ENCODE measurements at places on chromosomes 7 and 10.
A peak's percentile ranks its signal among the peaks of the same experiment; 100 is the strongest.

GRCh38 chr10:36675458-36675880, 449.9 kb upstream of the ANKRD30A start:
- no peak for DNase-seq

- no peak for DNase-seq
Measured at GRCh38 chr10:112724404-112724991, 225.5 kb upstream of the TCF7L2 start.

DNA sequence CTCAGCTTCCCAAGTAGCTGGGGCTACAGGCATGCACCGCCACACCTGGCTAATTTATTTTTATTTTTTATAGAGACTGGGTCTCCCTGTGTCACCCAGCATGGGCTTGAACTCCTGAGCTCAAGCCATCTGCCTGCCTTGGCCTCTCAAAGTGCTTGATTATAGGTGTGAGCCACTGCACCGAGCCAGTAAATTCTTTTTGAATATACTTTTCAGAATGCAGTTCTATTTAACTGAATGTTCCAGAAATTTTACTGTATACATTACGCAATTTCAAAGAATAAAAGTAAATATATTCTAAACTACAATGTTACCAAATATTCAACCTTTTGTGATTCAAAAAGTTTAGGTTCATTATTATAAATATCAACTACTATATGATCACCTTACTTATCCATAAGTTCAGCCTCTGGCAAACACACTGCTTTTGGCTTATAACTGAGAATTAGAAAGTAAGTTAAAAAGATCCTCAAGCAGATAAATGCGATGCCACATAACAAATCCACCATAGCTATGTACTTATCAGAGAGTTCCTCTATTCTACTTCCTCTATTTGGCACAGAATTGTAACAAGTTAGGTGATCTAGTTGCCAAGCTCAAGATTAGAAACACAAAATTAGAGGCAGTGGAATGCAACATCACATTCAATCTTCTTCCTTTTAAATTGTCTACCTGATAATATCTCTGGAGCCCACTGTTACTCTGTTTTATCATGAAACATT, 118.2 kb downstream of the ANK3 start:
- no peak for DNase-seq

GRCh38 chr7:149093228-149093627, 2.7 kb upstream of the ZNF786 start:
- no peak for DNase-seq

- no peak for DNase-seq
Measured at GRCh38 chr7:37018954-37019353, 294.7 kb upstream of the AOAH start.

DNA sequence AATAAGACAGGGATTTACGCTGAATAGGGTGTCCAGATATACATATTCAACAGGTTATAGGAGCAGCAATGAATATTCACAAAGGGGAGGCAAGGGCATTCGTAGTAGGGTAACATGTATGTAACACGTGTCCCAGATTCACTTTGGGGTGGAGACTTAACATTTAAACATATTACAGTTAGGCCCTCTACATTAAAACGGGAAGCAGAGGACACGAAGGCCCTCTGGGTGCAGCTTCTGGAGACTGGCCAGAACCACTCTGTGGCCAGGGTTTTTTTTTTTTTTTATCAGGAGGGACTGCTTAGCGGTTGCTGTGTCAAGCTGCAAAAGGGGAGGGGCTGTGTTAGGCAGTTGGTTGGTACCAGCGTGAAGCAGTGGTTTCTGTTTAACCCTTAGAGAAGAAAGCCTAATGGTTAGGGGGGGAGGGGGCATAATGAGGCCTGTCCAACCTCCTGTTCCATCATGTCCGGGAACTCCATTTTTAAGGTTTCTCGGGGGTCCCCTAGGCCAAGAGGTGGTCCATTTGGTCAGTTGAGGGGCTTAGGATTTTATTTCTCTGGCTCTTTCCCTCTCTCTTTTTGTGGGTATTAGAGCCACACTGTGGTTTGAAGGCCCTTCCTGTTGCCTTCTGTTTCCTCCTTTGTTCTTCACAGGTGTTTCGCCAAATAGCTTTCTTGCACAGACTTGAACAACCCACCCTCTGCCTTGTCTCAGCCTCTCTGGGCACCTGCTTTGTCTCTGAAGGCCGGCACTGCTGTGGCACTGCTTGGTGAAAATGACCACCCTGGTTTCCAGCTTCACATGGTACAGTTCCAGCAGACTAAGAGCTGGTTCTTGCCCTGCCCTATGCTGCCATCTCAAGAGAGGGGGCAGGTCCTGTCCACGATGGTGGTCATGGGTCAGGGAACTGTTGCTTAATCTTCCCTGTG, 26.4 kb downstream of the PRF1 start:
- peak; percentile 17 for DNase-seq

- DNase-seq: no peak
Measured at GRCh38 chr7:73512018-73512780, 9.9 kb downstream of the BAZ1B start.

DNA sequence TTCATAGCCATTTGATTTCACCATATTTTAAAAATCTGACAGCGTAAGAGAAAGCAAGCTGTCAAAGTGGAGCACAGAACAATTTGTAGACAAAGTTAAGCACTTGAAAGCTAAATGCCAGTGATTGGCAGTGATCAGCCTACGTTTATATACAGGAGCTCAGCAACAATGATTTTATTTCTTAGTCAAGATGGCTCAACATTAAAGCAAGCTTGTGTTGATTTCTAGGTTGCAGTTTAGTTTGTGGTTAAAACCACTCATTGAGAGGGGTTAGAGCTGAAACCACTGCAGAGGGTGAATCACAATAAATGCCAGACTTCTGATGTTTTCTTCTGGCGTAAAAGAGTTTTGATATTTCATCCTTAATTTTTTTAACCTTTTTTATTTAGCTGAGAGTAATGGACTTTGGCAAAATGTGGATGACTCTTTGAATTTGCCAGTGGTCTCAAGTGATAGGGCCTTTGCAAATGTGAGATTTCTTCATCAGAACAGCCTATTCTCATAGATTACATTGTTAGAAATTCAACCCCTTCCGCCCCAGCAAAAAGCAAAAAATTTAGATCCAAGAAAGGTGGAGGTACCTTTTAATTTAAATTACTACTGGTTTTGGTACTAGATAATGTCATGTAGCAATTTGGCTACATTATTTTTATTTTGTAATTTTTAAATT, 73.8 kb downstream of the SHOC2 start:
- no peak for DNase-seq

GRCh38 chr10:47230482-47230881, 69.5 kb upstream of the GDF10 start:
- no peak for DNase-seq

DNA sequence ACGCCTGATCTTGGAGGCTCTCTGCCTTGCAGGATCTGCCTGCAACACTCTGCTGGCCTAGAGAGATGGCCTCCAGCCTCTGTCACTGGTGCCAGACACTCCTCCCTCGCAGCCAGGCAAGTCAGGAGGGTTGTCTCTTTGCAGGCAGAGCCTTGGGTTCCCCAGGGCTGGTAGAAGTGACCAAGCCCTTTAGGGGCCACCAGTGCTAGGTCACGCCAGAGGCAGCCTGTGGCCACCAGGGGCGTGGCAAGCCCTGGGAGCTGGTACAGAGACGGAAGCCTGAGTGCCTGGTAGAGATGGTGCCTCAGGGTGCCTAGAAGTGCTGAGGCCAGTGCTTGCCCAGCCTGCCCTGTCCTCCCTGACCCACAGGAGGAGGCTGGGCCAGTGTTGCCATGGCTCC, 9.1 kb downstream of the ADCYAP1R1 start:
- DNase-seq: no peak

- DNase-seq: no peak
Measured at GRCh38 chr10:14621037-14621436, 153.7 kb downstream of the FAM107B start.

GRCh38 chr7:75650062-75650461, 88.7 kb downstream of the HIP1 start:
- DNase-seq: no peak

DNA sequence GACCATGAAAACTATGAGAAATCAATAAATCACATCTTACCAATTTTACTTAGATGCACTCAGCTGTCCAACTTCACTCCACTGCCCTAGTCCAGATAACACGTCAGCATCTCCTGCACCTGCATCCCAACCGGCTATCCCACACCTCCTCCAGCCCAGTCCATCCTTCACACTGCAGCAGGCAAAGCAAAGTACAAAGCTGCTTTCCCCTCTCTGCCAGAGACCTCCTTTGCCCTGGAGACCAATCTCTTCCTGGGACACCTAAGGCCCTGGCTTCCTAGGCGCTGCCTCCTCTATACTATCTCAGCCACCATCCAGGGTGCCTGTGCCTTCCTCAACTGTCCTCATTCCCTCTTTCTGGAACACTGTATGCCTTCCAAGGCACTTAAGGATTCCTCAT, 90.3 kb upstream of the DDC start:
- no peak for DNase-seq

DNA sequence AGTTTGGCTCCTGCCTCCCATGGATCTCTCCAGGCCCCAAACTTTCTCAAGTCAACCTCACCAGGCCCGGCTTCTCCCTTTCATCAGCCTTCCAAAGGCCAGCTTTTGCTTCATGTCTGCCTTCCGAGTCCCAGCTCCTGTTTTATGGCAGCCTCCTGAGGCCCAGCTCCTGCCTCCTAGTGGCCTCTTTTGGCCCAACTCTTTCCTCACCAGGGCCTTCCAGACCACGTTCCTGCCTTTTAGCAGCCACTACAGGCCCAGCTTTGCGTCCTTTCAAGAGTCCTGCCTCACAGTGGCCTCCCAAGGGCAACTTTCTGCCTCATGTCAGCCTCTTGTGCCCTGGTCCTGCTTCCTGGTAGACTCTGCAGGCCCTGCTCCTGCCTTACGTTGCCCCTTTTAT, 15.3 kb upstream of the TMEM248 start:
- DNase-seq: no peak

GRCh38 chr7:116208919-116209318, 1.4 kb upstream of the TES start:
- DNase-seq: no peak

GRCh38 chr7:2431260-2431867, 28.0 kb downstream of the CHST12 start:
- DNase-seq: no peak

- peak; percentile 44 for DNase-seq
Measured at GRCh38 chr10:3192856-3193635, 20.5 kb upstream of the PITRM1 start.

DNA sequence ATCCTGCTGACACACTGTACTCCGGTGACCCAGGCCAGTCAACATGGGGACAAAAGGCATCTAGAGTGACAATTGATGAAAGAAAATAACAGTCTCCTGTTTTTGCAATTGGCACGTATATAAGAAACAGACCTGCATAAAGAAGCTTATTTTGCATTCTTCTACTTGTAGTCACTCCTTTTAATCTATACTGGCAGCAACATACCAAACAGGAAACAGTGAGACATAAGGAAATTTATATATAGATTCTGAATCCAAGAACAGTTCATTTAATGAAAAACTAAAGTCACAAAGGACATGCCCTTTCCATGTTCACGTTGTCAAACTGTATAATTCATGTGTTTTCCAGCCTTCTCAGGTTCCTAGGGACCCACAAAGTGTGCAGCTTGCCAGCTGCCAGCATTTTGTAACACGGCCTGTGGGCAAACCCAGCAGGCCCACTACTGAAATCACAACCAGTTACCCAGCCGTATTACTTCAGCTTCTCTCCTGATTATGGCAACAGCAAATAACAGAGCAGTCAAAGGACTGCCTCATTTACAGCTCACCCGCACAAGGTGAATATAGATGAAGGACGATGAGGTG, 72.3 kb downstream of the AMPH start:
- DNase-seq: no peak

GRCh38 chr7:127872122-127872521, 159.1 kb downstream of the LRRC4 start:
- no peak for DNase-seq

DNA sequence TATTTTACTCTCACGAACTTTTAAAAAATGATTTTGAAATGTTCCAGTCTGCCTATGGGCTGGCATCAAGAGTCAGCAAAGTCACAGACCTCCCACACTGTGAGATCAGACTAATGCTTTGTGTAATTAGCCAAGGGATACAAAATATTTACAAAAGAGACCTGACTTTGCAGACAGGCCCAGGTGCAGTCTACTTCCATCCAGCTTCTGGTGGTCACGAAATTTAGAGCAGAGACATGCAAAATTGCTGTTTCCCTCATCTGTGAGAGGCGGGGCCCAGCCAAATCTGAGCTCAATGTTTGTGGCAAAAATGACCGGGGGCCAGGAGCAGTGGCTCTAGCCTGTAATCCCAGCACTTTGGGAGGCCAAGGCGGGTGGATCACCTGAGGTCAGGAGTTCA, 82.5 kb upstream of the PITRM1 start:
- DNase-seq: no peak

DNA sequence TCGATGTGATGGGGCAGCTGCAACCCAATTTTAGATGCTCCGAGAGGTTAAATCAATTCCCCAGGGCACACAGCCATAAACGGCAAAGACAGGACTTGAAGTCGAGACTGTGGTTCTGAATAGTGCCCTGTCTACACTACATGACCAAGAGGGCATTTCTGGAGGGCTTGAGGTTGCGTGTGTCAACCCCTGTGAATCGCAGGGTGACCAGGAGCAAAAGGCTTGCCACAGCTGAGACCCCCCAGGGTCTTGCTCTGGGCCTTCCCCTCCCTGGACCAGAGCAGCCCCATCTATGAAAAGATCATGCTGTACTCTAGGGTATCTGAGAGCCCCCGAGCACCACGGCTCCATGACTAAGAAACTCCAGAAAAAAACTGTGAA, 26.8 kb upstream of the RASGEF1A start:
- DNase-seq: no peak

DNA sequence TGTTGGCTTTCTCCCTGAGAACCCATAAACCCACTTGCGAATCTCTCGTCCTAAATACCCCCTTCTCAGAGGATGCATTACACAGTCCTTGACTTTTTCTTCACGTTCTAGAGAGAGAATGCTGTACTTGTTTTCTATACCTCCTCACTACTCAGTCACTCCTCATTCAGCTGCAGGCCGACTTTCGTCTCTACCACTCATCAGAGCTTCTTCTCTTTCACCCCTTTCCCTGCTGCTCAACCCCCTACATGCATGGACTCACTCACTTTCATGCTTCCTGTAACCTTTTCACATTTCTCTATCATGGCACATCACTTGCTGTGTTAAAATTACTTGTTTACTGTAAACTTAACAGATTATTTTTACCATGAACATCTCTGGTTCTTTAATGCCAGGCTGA, 19.8 kb downstream of the MDFIC start:
- no peak for DNase-seq

DNA sequence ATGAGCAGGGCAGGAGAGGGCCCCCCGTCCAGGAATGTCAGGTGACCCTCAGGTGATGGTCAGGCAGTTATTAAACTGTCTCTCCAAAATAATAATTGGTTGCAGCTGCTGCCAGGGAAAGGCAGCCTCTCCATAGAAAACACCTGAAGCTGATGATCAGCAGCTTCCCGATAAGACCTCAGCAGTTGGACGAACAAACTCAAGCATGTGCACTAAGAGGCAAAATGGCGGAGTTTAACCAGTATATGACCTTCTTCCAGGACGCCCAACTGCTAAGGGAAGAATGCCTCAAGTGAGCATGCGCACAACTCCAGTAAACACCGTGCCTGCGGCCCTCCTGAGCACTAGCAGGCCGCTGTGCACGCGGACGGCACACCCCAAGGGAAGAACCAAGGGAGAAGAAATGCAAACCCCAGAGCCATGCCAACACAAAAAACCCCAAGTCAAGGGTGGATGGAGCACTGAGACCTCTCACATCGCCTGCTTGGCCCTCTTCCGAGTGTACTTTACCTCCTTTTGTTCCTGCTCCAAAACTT, 38.9 kb upstream of the ADARB2 start:
- DNase-seq: no peak

GRCh38 chr10:72846238-72846637, 47.3 kb upstream of the OIT3 start:
- DNase-seq: no peak

GRCh38 chr10:80581469-80581835, 43.8 kb downstream of the SH2D4B start:
- no peak for DNase-seq

GRCh38 chr7:140883378-140883777, 41.4 kb downstream of the BRAF start:
- no peak for DNase-seq

Data from NCI-H1105 treated with DMSO at 0.1 percent for 48 hours (cell line).